ENCODE measurements at places on chromosomes 6 and 20. TPM values are rescaled to one million over a fixed set of nuclear protein-coding genes. Genes with fewer than 3 reads are reported as not detected.

The REM1 gene
- total RNA-seq = not detected

The SLC13A3 gene
- total RNA-seq = 0.19 TPM

The PCED1A gene
- total RNA-seq = 12.1 TPM

The CDSN gene
- total RNA-seq = not detected

The GPLD1 gene
- 0.87 TPM for total RNA-seq

The ARMH2 gene
- total RNA-seq = not detected

The COQ3 gene
- 23.3 TPM for total RNA-seq

The TRIM31 gene
- not detected for total RNA-seq

The MATN4 gene
- total RNA-seq = not detected

The ACOT13 gene
- total RNA-seq = 28.5 TPM

The DEFB132 gene
- not detected for total RNA-seq

The BTNL2 gene
- not detected for total RNA-seq

The DEFB113 gene
- total RNA-seq = not detected

The FNDC1 gene
- not detected for total RNA-seq

The RHAG gene
- total RNA-seq = 0.32 TPM

The HCRTR2 gene
- total RNA-seq = not detected

The C20orf141 gene
- total RNA-seq = not detected

The PPP1R3G gene
- not detected for total RNA-seq

The PNPLA1 gene
- not detected for total RNA-seq

The NHLRC1 gene
- total RNA-seq = 0.50 TPM

The CRIP3 gene
- total RNA-seq = not detected

The HLA-DRA gene
- total RNA-seq = 18.4 TPM

The SLA2 gene
- 57.8 TPM for total RNA-seq

The FAXC gene
- total RNA-seq = not detected

The CGA gene
- not detected for total RNA-seq

The WFDC12 gene
- total RNA-seq = not detected

The VSX1 gene
- not detected for total RNA-seq

The TULP1 gene
- total RNA-seq = not detected

The TNF gene
- total RNA-seq = 701 TPM

The EEF1E1 gene
- total RNA-seq = 96.8 TPM

The FOXA2 gene
- total RNA-seq = not detected

The MEI4 gene
- not detected for total RNA-seq
